ENCODE measurements at places on chromosomes 4 and X.

- DNase-seq, result no peak
Measured at GRCh38 chr4:139861471-139861870, 195.9 kb downstream of the MGST2 start.

DNA sequence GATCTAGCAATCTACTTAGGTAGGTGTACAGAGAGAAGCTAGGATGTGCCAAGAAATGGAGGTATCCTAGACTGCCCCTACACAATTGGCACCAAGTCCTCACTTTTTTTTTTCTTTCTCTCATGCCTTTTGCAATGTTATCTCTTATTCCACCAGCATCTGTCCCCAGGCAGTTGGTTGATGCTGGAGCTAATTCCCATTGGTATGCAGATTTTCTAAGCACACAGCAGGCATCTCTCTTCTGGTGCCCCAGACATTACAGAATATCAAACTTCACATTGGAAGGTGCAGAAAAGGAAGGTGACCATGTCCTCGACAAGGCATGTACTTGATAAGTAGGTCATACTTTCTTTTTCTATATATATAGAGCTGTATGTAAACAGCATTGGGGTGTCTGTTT lies 21.6 kb downstream of the LUZP4 start:
- DNase-seq, result no peak

DNA sequence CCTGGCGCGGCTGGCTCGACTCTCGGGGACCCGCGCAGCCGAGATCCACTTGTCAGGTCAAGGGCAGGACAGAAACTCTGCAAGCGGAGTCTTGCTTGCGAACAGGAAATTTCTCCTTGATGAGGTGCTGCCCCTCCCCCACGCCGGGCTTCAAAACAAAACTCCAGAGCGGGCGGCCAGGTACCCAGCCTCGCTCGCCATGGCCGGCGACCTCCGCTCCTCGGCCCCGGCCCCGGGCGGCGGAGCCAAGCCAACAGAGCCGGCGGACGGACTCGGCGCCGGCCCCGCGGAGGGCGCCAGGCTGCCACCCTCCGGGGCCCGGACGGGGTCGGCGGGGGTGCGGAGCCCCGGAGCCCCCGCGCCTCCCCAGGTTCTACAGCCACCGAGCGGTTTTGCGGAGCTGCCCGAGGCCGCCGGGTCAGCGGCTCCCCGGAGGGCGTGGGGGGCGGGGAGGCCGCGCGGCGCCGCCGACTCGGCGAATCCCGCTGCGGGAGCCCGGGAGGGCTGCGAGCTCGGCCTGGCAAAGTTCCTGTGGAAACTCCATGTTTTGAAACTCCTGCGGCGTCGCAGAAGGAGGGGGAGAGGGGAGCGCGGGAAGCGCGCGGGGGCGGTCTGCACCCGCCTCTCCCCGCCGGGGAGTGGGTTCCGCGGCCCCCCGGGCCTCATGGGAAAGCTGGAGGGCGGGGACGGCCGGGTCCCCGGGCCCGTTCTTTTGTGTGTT lies 11.7 kb upstream of the BCOR start:
- DNase-seq, result peak; percentile 78

GRCh38 chrX:118941147-118941546 lies 33.3 kb upstream of the LONRF3 start:
- DNase-seq, result no peak

DNA sequence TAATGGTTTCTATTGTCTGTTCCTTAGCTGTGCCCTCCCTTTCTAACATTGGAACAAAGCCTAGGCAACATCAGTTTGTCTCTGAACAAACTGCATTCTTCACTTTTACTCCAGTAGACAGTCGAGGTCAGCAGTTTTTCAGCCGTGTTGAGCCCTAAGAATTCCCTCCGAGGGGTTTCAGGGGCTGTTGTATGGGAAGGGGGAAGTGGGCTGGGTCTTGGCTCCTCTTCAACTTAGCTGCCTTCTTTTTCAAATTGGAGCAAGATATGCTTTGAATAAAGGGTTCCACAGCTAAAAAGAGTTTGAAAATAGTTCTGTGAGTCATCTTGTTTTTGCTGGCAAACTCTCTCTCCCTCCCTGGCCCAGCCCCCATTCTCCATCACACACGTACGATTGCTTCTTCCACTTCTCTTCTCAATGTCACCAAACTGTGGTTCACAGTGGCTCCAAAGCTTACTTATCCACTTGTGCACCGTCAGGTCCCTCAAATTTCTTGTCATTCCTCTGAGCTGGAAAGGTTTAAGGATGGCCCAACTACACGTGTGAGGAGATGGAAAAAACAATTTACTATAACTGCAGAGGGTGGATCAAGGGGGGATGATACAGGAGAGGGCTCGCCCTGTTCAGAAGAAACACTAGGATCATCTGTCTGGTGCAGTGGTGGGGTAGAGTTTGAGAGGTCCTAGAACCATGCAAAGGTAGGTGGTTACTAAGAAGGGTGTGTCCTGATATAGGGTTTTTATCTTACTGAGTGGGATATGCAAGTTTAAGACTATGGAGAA lies 9.2 kb upstream of the MAML3 start:
- no peak for DNase-seq

DNA sequence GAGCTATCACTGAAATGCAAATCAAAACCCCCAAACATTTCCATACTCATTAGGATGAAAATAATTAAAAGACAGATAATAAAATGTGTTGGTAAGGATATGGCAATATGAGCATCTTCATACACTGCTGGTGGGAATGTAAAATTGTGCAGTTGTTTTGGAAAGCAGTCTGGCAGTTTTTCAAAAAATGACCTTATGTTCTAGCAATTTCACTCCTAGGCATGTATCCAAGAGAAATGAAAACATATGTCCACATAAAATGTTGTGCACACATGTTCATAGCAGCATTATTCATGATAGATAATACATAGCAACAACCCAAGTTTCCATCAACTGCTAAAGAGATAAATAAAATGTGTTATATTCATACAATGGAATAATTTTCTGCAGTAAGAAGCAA lies 14.8 kb upstream of the GPRASP2 start:
- DNase-seq, result no peak

DNA sequence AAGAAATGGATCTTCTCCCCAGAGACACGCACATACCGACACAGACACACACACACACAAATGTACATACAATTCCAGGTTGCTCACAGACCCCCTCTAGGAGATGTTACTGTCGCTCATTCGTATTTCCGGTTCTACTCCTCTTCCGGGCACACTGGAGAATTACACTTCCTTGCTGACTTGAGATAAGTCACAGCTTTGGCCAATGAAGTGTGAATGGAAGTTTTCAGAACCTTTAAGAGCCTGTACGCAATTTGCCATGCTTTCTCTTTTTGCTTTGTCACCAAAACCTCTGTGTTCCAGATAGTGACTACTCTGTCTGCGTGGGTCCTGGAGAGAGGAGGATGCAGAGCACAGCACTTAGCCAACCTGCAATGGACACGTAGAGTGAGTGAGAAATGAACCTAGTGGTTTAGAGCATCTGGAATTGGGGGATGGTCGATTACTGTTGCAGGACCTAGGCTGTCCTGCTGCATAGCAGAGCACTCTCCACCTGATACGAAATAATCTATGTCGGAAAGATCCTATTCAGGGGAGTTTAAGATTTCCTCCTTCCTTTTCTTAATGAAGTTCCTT lies 239.5 kb upstream of the TET2 start:
- DNase-seq, result peak; percentile 17

- DNase-seq, result peak; percentile 44
Measured at GRCh38 chr4:173503330-173504180, 26.5 kb downstream of the HAND2 start.

GRCh38 chrX:52977953-52978352 lies 19.6 kb upstream of the FAM156A start:
- no peak for DNase-seq

DNA sequence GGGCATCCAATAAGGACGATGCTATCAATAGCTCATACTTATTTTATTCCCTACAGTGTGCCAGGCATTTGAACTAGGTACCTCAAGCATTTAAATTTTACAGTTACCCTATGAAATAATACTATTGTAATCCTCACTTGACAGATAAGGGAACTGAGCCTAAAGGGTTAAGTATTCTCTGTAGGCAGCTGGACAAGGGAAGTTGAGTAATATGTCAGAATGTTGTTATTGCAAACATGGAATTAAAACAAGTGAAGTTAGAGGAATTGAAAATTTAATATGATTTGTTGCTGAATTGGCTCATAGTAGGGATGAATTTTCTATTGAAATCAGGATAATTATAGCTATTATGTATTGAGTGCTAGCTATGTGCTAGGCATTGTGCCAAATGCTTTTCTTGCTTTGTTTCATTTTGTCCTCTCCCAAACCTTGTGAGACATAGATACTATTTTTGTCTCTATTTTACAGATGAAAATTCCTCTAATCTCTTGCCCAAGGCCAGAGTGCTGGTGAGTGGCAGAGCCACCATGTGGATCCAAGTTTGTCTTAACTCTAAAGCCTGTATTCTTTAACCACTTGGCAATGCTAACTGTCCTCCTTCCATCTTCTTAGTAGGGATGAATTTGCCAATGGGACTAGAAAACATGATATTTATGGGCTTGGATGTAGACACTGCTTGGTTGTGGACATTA lies 58.1 kb downstream of the TMEM164 start:
- no peak for DNase-seq

GRCh38 chr4:19636451-19636850 lies 615.3 kb upstream of the SLIT2 start:
- no peak for DNase-seq

GRCh38 chr4:7772711-7773385 lies 166.8 kb downstream of the AFAP1 start:
- no peak for DNase-seq

DNA sequence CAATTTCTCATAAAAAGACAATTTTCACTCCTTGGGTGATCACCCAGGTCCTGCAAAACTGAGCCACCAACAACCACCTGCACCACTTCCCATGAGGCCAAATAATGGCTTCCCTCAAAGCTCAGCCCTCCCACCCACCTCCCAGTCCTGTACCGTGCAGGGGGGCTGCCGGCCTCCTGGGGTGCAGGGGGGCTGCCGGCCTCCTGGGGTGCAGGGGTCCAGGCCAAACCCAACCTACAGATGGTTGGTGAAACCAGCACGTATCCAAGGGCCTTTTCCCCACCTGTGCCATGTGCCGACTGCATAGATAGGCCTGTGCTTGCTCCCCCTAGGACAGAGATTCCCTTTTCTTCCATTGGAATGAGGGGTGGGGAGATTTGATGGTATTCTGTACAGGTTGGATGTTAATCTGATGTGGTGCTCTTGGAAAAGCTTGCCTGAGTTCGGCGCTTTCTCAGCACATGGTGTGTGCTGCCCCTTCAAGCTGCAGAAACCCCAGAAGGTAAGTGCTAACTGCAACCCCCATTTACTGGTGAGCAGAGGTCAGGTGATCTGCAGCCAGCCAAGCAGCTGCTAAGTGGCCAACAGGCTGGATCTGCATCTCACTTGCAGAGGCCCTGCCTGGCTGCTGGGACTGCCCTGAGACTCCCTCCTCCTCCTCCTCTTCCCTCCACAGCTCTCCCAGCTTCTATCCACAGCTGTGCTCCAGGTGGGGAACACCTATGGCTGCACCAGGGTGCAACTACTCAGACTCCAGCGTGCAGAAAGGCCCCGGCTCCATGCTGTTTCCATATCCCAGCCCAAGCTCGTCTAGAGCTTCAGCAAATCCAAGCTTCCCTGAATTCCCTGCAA lies 38.8 kb downstream of the FRG1 start:
- no peak for DNase-seq

GRCh38 chr4:180581061-180581460 lies 1662.1 kb upstream of the TENM3 start:
- no peak for DNase-seq

- no peak for DNase-seq
Measured at GRCh38 chrX:1027133-1027532, 185.3 kb downstream of the CRLF2 start.

- DNase-seq, result no peak
Measured at GRCh38 chr4:41143311-41144039, 70.9 kb downstream of the APBB2 start.

GRCh38 chrX:19639056-19639455 lies 123.7 kb upstream of the MAP3K15 start:
- DNase-seq, result no peak

DNA sequence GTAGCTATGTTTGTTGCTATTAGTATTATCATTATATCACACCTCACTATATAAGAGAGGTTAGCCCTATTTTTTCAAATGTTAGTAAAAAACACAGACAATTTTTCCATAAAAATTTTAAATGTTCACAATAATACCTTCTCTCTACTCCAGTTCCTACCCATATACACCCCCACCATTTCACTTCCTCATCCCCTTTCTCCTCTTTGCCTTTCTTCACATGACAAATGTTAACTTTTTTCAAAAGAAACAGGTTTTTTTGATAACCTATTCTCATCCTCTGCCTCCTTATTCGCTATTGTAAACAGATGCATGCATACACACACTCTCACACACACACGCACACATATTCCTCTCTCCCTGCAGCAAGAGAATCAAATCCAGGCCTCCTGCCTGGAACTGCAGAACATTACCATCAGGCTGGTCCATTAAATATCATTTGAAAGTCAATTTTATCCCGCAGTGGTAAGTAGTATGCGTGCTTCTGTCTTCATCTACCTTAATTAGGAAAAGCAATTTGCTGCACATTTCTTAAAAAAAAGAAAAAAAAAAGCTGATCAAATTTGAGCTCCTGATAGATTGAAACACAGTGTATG lies 55.5 kb downstream of the MID1IP1 start:
- DNase-seq, result no peak

DNA sequence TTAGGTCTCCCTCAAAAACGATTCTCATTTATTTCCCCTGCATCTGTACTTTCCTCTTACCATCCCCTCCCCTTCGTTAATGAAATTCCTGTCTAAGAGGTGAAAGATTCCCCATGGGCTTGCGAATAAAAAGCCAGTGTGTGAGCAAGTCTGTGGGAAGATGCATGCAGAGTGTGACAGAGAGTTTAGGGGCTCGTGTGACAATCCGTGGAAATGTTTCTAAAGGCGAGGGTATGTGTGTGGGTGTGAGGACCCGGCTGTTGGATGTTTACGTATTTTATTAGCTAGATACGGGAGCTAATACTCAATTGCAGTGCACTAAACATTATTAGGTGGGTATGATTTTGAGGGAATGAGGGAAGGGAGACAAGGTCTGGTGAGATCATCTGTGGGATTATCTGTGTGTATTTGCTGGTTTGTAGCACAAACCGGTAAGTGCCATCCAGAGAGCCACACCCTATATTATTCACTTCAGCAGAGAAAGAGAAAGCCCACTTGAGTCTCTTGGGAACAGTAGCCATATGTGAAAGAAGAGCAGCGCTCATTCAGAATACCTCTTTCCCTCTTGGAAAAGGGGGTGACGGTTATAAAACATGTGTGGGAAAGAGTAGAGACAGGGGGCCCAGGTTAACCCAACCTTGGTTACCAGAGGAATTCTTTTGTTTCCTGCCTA lies 893 bp upstream of the HOPX start:
- DNase-seq, result no peak

DNA sequence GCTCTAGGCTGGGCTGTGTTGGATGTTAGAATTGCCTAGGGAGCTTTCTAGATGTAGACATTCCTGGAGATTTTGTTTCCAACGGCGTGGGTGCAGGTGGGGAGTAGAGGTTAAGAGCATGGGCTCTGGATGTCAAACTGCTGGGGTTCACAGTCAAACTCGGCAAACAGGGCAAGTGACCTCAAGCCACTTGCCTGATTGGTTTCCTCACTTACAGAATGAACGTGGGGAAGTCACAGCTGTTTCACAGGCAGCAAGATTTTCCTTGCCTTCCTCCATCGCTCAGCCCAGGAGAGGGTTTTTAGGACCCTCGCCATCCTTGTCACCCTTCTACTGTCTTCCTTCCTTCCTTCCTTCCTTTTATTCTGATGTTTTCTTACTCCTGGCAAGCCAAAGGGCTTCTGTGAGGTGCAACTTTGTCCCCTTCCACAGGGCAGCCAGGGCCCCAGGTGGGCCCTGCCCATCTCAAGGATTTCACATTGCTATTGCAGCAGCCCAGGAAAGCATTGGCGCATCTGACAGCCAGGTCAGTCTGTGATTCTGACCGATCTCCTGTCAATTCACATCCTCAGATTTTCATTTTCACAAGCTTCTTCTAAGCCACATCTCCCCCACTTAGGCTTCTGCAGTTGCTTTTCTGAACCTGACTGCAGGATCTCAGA lies 7.0 kb downstream of the RTL5 start:
- no peak for DNase-seq

Data from OCI-M1 (cell line).